Cerebellar nuclear complex (tissue), 1 donor: ENCODE measurements at places on chromosomes 3 and 15.

- DNase-seq: no peak
Observed at GRCh38 chr3:192892981-192893700, 24.5 kb downstream of the MB21D2 start.

DNA sequence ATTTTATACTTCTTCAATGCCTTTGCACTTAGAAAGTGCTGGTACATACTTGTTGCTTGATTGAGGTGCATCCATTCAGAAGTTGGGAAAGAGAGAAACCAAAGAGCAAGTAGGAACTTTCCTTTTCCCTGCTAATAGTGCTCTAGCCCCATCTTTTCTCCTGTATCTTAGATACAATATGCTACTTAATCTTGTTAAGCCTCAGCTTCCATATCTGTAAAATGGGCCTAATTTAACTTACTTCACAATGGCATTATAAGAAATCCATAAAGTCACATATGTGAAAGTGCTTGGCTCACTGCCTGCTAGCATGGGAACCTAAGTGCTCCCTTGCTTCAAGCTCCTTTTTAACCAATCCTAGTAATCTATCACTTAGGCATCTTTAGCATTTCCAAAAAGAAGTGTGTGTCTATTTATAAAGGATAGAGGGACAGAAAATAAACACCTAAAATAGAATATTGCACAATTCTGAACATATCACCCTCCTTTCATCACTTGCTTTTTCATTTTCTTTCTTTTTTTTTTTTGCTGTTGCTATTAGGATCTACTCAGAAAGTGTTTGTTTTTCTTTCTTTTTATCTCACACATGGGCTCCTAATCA lies 28.1 kb downstream of the KCNAB1 start:
- DNase-seq: no peak

- DNase-seq: no peak
Observed at GRCh38 chr3:38739396-38739689, 76.7 kb downstream of the SCN10A start.

- DNase-seq: no peak
Observed at GRCh38 chr3:154973851-154974250, 106.3 kb upstream of the MME start.

DNA sequence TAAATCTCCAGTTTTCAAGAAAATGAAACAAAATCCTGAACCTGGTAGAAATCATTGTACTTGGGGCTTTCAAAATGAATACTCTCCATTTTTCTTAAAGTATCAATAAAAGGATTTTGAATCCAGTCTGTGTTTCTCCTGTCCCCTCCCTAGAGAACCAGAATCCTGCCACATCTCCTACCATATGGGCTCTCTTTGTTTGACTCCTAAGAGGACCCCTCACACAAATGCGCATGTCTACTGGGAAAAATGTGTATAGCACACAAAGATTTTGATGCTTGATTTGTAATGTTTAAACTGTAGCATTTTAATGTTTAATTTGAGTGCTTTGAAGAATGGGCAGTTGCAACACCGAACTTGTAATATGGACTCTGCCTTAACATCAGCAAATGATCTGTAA lies 25.9 kb downstream of the LRRC3B start:
- DNase-seq: no peak

GRCh38 chr15:80439140-80439539 lies 35.0 kb downstream of the ARNT2 start:
- DNase-seq: no peak

DNA sequence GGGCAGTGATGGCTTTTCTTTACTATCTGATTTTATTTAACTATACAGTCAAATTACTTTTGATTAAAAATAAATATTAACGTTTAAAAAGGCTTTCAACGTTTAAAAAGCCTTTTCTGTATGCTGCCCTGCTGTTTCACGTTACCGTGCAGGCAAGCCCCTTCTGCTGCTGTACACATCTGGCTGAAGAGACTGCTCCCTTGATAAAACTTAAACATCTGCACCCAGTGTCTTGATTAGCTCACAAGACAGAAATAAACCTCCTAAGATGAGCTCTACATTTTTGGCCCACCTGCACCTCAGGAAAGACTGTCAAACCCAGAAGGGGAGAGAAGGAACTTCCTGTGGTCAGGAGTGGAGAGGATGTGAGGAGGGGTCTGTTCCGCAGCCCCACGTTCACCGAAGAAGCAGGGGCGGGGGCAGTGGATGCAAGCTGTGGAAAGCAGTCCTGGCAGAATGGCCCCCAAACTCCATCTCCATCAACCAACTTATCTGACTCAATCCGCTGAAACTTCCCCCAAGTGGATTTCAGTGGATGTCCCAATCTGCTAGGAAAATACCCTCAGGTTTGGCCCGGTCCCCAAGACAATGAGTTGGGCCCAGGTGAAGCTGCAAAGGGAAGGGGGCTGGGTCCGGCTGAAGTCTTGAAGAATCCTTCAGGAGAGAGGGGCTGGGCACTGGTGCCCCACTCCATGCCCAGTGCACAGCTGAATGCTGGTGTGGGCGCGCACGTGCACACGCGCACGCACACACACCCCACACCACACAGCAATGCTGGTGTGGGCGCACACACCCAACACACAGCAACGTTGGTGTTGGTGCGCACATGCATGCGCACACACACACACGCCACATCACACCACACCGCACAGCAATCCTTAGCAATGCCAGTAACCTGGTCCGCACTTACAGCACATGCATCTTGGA lies 88.6 kb downstream of the LRIG1 start:
- no peak for DNase-seq

DNA sequence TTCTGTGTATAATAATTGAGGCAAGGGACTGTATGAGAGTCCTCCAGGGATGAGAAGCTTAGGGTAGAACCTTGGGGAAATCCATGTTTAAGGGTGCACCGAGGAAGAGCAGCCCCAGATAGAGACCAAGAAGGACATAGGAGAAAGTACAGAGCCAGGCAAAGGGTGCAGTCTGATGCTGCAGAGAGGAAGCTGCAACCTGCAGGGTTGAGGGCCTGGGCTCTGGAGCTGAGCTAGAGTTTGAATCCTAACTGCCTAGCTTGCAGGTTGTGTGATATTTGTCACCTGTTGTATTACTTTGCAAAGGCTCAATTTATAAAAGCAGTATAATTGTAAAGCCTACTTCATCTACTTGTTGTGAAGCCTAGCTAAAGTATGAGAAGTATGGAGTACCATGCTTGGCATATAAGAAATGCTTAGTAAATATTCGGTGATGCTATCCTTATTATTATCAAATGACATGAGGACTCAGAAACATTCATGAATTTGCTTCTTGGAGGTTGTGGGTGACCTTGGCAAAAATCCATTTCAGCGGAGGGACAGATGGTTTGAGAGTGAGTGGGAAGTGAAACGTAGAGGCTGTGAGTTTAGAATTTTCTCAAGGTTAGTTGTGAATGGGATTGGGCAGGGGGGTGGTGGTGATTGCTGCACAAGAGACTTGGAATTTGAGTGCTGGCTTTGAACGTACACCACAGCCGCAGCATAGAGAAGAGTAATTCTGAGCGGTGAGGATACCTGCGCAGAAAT lies 43.8 kb downstream of the PLCL2 start:
- no peak for DNase-seq

- DNase-seq: no peak
Observed at GRCh38 chr3:185353823-185354614, 8.9 kb upstream of the MAP3K13 start.

DNA sequence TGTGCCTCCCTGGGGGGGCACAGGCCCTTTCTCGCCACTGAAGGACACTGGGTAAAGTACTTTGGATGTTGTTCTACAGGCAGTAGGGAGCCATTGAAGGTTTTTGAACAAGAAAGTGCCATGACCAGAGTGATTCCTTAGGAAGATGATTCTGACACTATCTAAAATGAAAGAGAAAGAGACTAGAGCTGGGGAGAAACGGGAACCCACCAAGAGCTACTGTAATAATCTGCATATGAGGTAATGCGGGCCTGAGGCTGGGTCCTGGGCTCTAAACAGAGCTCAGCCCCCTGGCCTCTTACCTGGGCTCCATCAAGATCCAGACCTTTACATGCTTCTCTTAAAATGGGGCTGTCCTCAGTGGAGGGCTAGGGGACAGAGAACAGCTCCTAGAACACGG lies 24.9 kb downstream of the GRK7 start:
- no peak for DNase-seq

DNA sequence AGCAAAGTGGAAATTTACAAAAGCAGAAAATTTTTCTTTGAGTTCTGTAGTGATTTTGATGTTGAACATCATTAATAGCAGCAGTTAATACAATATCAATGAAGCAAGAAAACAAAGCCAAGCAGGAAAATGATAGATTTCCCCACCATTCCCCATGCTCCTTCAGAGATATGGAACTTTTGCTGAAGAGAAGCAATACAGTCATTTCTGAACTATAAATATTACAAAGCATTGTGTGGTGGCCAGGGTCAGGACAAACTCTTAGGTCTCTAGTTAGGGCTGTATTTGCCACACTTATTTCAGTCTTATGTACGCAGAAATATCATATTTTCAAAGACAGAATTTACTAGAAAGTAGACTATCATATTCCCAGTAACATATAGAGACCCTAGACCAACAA lies 88.8 kb upstream of the P3H2 start:
- no peak for DNase-seq

DNA sequence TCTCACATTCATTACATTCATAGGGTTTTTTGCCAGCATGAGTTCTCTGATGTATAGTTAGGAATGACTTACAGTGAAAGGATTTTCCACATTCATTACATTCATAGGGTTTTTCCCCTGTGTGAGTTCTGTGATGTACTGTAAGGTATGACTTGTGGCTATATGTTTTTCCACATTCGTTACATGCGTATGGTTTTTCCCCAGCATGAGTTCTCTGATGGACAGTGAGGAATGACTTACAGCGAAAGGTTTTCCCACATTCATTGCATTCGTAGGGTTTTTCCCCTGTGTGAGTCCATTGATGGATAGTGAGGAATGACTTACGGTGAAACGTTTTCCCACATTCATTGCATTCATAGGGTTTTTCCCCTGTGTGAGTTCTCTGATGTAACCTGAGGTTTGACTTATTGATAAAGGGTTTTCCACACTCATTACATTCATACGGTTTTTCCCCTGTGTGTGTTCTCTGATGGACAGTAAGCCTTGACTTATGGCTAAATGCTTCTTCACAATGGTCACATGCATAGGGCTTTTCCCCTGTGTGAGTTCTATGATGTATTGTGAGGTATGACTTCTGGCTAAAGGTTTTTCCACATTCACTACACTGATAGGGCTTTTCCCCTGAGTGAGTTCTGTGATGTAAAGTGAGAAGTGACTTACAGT lies 47.4 kb downstream of the ZNF717 start:
- no peak for DNase-seq

GRCh38 chr3:46626039-46626438 lies 13.7 kb downstream of the FAM240A start:
- DNase-seq: no peak

- DNase-seq: no peak
Observed at GRCh38 chr15:67456677-67457529, 64.0 kb upstream of the C15orf61 start.

GRCh38 chr3:72722930-72723726 lies 125.1 kb downstream of the SHQ1 start:
- no peak for DNase-seq

- no peak for DNase-seq
Observed at GRCh38 chr15:31497838-31498237, 171.2 kb downstream of the KLF13 start.

DNA sequence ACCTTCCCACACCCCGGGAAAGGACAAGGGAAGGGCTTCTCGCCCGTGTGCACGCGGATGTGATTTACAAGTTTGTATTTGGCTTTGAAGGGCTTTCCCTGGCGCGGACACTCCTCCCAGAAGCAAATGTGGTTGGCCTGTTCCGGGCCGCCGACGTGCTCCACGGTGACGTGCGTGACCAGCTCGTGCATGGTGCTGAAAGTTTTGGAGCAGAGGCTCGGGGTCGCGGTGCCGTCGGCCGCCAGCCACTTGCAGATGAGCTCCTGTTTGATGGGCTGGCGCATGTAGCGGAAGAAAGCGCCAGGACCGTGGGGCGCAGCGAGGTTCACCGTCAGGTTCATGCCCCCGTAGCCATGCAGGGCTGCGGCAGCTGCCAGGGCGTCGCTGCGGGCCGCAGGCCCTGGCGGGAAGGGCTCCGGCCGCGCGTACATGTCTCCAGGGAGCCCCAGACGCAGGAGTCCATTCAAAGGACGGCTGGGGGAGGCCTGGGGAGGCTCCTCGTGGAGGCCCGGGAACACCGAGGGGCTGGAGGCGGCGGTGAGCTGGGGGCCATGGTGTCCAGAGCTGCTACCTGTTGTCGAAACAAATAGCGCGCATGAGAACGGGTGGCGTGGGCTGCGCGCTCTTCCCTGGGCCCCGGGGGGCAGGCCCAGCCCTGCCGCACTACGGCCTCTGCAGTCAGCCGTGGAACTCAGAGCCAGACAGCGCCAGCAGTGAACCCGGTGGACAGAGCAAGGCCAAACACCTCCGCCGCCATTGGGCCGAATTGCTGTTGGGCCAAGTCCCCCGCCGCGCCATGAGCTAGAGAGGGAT lies 10.2 kb downstream of the ZIC4 start:
- no peak for DNase-seq

- DNase-seq: no peak
Observed at GRCh38 chr15:51737522-51738305, at the start of gene LYSMD2. LYSMD2 (minus strand) TSS chr15:51737655; CDS start chr15:51737622, 33 bp downstream.

DNA sequence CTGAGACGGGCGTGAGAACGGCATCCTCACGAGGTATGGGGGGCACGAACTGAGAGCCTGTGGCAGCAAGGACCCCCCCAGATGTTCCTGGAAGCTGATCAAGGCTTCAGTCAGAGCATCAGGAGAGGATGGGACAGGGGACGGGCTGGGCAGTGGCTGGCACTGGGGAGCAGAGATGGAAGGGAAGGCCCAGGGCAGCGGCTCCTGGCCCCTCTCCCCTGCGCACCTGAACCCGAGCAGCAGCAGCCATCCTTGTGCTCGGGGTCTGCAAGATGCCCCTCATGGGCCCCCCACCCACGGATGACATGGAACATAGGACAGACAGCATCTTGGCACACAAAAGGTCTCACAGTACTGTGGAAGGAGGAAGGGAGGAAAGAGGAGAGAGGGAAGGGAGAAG lies 51.3 kb downstream of the DHX30 start:
- DNase-seq: no peak

GRCh38 chr3:67517781-67518180 lies 136.6 kb downstream of the SUCLG2 start:
- DNase-seq: no peak

DNA sequence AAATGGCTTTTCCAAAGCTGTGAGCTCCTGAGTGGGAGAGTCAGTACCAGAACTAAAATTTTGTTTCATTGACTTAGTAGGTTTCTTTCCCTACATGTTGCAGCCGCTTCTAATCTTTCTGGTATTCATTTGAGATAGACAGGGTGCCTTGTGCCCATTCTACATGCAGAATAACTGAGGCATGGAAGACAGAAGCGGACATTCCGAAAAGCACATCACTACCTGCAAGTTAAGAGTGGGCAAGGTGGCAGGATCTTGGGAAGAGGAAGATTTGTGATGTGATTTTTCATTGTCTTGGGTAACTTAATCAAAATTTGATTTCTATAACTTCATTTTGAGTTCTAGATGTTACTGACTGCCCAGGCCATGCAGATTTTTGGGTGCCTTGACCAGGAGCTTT lies 2.0 kb downstream of the MAP2K5 start:
- no peak for DNase-seq

- no peak for DNase-seq
Observed at GRCh38 chr3:33490641-33491241, 50.5 kb upstream of the UBP1 start.
